ENCODE measurements at places on chromosomes 2 and 18.

DNA sequence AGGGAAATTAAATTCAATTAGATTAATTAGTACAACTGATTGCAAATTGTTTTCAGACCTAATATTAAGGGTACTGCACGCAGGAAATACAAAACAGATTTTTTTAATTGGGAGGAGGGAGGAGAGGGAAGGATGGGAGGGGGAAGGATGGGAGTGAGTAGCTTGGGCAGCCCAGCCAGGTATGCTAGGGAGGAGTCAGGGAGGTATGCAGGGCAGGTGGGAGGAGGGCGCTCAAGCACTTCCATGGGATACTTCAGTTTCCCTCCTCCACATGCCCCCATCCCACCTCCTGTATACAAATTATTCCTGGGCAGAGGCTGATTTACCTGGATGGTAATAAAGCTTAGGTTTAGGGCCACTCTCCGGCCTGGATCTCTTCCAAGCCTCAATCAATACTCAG is 76.6 kb upstream of the CAPN13 start:
- DNase-seq, result no peak

DNA sequence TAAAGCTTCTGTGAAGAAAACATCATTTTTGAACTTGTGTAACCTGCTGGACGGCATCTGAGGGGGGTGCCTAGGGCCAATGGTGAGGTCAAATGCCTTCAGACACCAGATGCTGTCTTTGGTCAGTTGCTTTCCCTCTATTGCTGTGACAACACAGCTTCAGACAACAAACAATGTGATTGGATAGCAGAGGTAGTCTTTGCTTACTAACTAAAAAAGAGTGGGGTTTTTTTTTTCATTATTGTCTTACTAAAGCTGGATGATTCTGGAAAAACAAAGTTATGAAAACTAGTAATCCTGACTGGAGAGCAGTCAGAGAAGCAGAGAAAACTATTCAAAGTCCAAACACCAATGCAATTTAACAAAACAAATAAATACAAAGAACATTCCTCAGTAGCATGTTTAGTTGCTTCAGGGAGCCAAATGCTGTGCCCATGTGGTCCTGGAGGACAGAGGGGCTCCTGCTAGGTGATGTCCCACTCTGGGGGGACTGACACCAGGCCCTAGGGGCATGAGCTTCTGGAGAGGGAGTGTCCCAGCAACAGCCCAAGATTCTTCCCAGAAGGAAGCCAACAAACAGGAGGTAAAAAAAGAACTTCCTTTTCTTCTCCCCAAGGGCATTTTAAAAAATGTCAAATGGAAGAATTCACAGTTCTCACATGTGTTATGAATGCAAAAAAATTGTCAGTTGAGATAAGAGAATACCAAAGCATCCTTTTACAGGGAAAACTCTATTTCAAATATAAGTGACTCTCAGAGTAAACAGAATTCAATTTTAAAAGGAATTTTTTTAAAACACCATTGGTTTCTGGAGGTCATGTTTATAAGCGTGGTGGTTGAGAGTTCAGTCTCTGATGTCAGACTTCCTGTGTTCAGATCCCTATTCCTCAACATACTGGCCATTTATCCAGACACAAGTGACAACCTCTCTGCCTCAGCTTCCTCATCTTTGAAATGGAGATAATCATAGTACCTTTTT is 181.1 kb upstream of the PGAP1 start:
- no peak for DNase-seq

GRCh38 chr2:74162951-74163350 is 15.2 kb upstream of the BOLA3 start:
- no peak for DNase-seq

DNA sequence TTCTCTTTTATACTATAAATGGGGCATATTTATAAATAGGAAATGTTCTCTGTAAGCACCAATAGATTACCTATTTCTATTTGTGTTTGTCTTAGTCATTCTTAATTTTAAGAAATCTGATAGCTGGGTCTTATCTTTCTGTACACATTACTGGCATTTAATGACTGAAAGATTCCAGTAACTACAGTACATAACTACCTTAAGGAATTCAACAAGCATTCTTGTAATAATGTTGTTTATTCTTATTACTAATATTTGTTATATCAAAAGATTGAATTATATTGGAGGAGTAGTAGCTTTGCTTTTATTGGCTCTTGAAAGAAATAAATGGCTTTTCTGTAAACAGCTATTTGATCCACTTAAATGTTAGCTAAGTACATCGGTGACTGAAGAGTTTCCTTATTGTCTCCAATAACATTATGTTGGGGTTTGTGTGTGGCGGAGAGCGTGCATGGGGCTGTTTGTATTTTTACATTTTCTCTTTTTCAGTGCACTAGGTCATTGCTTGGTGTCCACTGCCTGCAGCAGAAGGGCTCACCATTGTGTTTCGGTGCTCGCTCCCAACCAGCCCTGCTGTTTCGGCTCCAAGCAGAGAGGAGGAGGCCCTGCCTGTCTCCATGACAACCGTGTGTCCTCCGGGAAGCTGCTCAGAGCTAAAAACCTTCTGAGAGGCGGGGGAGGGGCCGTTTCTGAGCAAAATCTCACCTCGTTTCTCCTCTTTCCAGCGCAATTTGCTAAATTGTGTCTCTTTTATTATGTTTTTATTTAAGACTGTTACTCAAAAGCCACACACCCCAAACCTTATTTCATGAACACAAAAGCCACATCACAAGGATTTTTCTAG is 112.5 kb upstream of the SLC38A11 start:
- DNase-seq, result no peak

- no peak for DNase-seq
Measured at GRCh38 chr2:34317797-34318196, 718.7 kb upstream of the FAM98A start.

DNA sequence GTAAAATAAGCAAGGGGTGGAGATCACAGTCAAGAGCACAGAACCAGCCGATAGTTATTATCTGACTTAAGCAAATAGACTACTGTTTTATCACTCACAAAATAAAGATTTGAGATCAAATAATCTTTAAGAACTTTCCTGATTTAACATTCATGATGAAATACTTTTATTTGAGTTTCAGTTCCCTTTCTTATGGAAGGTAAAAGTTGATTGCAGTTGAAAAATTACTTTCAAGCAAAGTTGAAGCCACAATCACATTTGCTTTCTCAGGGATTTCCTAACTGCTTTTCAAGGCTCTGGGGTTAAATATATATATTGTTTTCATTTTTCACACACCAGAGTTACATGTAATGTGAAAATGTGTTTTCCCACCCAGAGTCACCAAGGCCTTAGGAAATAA is 599.5 kb downstream of the KCNJ3 start:
- DNase-seq, result no peak

DNA sequence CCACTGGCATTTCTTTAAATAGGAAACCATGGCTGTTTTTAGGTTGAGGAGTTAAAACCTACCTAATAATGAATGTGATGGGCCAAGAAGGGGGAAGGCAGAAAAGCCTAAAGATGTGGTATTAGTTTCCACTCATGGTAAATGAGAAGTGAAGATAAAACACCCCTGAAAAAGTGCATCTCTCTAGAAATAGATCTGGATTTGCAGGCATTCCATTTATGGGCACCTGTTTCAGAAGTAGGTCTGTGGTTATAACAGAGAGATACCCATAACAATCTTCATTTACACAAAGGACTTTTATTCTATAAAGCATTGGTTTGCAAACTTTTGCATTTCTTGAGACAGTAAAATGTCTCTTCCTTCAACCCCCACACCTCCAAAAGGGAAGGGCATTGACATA is 62.1 kb downstream of the PRKCE start:
- no peak for DNase-seq

- DNase-seq, result no peak
Measured at GRCh38 chr2:59830601-59831000, 722.9 kb downstream of the BCL11A start.

DNA sequence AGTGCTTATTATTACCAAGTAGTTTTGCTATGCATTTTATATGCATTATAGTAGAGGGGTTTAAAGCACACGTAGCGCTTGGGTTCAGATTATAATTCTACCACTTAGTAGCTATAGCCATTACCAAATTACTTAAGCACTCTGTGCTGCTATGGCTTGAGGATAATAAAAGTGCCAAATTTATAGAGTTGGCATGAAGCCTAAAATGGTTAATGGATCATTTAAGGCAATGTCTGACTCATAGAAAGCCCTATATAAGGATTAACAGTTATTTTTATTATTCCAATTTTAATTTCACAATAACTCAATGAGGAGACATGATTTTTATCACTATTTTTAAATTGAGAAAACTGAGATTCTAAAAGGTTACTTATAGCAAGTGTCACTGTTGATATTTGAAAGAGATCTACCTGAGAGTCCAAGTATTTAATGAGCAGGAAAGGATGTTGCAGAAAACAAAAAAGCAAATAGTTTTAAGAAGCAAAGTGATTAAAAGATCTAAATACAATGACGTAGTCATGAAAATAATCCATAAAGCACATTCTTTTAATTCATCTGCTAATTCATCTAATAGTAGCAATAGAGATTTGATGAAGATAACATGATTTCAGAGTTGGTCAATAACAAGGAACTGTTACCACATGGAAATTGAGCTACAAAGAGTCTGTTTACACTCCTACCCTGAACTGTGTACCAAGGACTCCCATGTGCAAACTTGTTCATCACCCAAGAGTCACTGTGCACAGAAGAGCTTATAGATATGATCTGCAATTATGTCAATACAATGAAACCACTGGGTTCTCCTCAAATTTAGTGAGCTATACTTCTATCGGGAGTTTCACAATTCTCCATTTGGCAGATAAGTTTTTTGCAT is 78.8 kb upstream of the DTNA start:
- no peak for DNase-seq

- no peak for DNase-seq
Measured at GRCh38 chr2:182915369-182916326, 49.2 kb upstream of the FRZB start.

DNA sequence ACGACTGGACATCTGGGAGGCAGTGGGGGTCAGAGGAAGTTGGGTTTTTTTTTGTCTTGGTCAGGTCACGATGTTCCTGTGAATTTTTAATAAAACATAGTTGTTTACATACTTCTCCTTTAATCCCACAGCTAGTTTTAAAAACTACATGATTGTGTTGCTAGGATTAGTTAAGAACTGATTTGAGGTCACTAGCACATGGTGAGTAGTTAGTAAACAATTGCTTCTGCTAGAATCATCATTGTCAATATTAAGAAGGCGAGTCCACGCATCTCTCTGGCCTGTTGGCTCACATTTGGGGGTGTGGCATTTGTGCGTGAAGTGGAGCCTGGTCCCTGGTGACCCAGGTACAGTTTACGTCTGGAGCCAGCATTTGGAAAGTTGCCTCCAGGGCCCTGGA is 59.4 kb downstream of the AGAP1 start:
- no peak for DNase-seq

DNA sequence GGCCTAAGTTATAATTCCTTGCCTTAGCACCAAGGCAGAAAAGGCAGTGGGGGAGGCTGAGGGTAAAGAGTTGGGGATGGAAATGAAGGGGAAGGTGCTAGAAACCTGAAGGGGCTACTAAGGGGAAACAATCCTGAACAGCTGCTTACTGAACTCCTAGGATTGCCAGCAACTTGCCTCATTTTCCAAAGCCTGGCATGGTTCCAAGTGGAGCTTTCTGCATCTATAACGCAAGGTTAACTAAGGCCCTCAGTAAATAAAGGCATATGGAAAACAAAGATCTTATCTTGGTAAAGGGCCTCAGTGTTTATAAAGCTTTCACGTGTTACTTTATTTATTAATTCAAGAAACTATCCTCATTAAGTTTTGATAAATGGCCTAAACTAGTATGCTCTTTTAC is 10.9 kb downstream of the MEP1B start:
- no peak for DNase-seq

DNA sequence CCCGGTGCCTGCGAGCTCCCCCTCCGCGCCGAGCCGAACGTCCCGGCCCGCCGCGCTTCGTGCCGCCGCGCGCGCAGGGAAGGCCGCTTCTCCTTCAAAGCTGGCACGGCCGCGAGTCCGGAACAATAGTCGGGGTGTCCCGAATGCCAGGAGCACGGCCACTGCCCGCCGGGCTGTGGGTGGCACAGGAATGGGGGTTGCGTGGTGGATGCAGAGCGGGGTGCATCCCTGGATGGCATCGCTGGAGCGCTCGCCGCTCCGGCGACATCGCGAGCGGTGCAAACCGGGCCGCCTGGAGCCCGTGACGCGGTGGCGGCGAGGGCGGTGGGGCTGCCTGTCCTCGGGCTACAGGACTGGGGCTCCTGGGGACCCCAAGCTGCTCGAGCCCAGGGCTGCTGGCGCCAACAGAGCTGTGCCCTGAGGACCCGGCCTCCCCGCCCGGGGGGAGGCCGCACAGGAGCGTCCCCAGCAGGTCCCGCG is 1.1 kb upstream of the SATB2 start:
- no peak for DNase-seq

GRCh38 chr2:182952741-182953450 is 85.4 kb downstream of the NCKAP1 start:
- DNase-seq, result no peak

- no peak for DNase-seq
Measured at GRCh38 chr2:17058772-17059402, 393.3 kb upstream of the CYRIA start.

DNA sequence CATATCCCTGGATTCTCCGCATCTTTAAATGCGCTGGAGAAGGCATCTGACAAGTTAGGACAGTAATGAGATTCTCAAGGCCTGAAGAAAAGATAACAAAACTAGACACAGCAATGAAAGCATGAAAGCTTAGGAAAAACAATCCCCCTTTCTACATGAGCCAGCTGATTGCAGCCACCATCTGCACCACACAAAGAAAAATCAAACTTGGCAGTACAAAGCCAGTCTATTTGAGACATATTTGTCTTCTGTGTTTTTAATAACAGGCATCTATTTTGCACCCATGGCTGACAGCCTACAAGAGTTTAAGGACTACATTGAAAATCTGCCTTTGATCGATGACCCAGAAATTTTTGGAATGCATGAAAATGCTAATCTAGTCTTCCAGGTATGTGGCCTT is 83.6 kb downstream of the TRABD2A start:
- DNase-seq, result no peak

- no peak for DNase-seq
Measured at GRCh38 chr18:63518178-63519012, 23.8 kb upstream of the SERPINB12 start.

DNA sequence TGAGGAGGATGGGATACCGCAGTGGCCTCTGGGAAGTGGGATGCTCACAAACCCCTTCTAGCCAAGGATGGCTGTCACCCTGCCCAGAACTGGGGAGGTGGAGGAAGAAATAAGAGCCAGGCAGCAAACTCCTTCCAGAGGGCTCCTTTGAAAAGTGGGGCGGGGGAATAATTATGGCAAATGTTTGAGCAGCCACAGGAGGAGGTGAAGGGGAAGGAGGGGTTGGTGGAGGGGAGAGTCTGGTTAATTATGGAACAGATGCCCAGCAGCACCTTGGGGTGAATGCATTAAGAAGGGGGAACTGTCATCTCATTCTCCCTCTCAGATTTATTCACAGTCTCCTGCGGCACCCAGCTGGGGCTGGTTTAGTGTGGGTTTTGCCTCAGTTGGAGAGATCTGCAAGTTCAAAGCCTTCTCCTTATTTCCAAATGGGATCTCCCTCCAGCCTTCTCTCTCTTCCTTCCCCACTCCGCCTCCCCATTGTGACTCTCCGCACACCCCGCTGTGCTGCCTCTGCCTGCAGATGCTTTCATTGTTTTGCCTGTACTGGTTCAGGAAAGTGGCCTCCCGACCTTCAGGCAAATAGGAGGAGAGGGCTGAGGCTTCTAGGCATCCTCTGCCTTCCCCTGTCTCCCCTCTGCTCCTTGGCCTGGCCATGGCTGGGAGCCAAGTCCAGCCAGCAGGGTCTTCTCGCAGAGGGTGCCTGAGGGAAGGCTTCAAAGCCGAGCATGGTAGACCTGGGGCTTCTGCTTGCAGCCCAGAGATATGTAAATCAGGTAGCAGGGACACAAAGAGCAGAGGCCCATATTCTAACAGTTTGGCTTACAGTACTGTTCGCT is 457.2 kb upstream of the MEX3C start:
- no peak for DNase-seq

Measured in activated CD8-positive, alpha-beta memory T cell treated with anti-CD3 and anti-CD28 coated beads for 1 hour (primary cell).